ENCODE measurements at places on chromosomes 4 and X.

GRCh38 chr4:48065587-48066052, 49.0 kb downstream of the NIPAL1 start:
- no peak for ATAC-seq

DNA sequence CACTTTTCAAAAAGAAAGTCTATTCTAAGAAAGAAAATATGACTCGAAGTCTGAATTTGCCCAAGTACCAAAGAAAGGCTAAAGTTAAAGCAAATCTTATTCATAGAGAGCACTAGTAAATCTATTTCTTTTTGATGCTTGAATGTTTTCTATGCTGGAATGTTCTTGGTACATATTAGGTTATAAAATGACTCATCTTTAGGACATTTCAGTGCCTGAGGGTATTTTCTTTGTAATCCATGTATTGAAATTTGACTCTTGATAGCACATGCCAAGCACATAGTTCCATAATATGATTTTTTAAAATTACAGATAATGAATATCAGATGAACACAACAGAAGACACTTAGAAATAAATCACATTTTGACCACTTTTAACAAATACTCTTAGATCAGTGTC, 232.8 kb downstream of the TRIML1 start:
- ATAC-seq = no peak

GRCh38 chrX:121179972-121180371, 132.6 kb downstream of the GLUD2 start:
- ATAC-seq = no peak

- ATAC-seq = no peak
Measured at GRCh38 chr4:60581919-60582536, 618.1 kb upstream of the ADGRL3 start.

- ATAC-seq = peak; percentile 30
Measured at GRCh38 chr4:3572363-3572762, 40.1 kb upstream of the LRPAP1 start.

GRCh38 chrX:117002981-117003380, 540.2 kb upstream of the CT83 start:
- no peak for ATAC-seq

GRCh38 chr4:170139764-170140163, 50.0 kb upstream of the AADAT start:
- ATAC-seq = no peak

GRCh38 chrX:41599507-41599906, 89.3 kb upstream of the GPR34 start:
- ATAC-seq = no peak

DNA sequence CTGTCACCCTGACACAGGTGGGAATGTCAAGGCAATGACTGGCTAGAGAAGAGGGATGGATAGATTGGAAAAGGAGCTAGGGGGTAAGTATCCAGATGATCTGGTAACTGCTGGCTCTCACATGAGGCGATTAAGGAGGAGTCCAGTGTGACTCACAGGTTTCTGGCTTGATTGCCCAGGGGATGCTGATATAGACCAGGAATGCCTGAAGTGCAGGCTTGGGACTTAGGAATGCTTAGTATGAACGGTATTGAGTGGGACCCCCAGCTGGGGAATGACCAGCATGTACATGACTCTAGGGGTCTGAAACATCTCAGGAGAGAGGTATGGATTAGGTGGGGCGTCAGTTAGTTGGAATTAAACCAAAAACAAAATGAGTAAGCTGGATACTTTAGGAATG, 65.8 kb upstream of the PRPS1 start:
- no peak for ATAC-seq

DNA sequence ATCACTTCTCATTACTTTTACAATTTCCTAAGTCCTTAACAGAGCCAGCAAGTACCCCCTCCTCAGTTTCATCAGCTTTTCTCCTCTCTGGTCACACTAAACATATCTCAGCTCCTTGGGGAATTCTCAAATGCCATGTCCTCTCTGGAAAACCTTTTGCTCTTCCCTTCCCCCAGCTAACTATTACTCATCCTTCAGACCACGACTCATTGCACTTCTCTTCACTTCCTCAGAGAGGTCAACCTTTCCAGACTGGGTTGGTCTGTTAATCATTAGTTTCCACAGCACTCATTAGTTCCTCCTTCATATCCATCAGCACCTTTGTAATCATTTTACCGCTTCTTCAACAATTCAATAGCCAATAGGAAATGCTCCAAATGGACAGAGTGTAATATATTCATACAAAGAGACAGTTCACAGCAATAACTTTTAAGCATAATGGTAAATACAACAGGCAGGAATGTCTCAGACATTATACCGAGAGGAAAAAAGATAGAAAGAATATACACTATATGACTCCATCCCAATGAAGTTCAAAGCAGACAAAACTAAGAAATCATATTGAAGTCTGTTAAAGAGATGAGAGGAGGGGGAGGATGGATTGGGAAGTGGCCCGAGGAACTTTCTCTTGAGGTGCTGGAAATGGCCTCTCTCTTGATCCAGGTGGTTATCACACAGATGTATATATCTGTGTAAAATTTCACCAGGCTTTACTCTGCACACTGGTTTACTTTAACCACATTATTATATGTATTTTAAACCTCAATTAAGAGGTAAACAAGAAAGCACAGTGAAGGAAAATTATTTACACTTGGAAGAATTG, 39.6 kb downstream of the DDX60L start:
- peak; percentile 98 for ATAC-seq

GRCh38 chrX:118221270-118221669, 104.7 kb upstream of the KLHL13 start:
- peak; percentile 68 for ATAC-seq

- no peak for ATAC-seq
Measured at GRCh38 chrX:21132686-21133393, 241.4 kb upstream of the CNKSR2 start.

DNA sequence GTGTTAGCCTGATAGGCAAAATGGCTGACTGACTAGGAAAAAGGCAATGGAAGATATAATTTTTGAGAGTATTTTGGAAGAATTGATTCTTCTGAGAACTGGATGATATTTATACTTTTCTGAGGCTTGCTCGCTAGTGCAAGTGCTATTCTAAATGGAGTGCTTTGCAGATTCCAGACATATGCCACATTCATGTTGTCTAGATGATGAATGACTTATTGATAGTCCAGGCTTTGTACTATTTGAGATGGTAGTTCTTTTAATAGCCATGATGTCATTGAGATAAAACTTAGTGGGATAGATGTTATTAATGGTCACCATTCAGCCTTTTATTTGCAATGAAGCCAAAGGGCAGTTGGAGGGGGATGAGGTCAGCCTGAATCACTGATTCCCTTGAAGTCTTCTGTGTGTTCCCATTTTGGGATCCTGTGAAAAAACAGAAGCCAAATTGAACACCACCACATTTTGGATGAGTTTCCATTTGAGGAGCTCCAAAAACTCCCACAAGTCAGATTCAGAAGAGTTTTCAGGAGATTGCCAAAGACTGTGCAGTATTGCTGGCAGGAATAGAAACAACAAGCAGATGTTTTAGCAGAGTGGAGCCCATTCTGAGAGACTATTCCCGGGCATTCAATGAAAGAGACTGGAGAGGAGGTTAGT, 184.1 kb downstream of the IL1RAPL2 start:
- peak; percentile 68 for ATAC-seq

DNA sequence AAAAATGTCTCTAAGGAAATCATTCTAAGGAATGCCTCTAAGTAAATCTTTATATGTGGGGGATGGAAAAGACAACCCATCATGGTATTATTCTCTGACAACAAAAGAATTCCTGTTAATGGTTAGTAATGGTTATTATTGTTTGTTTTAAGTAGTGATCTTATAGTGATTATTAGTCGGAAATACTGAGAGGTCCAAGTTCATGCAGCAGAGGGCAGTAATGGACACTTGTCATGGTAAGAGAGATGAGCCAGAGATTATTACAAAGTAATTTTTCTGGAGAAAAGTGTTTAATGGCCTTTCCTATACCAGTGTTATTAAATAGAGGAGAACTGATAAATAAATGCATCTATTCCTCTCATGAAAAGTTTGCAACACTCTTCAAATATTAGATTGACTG, 8.1 kb upstream of the DKK2 start:
- ATAC-seq = no peak

All from motor neuron (in vitro differentiated cells).